AG09309 (cell line): ENCODE measurements at places on chromosomes 11 and 22.
A peak's percentile ranks its signal among the peaks of the same experiment; 100 is the strongest.

GRCh38 chr11:90330632-90331031 lies 107.8 kb upstream of the CHORDC1 start:
- DNase-seq: no peak

GRCh38 chr11:17439316-17439782 lies 37.3 kb downstream of the ABCC8 start:
- DNase-seq: no peak

DNA sequence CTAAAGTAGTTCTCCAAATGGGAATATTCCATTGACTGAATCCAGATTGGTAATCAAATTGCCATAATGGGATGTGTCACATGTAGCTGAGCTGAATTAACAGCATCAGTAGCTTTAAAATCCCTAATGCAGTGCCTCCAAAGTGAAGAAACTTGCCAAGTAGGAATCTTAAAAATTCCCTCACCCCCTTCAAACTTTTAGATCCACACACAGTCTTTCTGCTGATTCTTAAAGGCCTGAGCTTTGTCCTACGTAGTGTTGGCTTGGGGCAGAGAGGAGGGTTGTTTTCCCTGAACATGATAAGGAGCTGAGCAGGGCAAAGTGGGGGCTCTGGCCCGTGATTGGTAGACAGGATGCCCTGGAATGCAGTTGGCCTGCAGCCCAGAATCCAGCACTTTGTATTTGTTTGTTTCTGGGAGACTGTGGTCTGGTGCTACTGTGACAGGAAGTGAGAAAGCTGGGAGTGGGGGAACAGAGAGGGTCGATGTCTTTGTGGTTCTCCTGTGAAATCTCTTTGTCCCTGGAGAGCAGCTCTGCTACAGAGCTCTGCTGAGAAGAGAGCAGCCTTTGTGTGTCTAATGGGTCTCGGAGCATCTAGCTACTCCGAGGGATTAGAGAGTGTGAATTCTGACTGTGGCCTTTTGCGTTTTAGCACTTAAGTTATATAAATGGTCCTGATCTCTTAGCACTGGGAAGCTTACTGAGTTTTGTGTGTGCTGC lies 16.9 kb downstream of the CTNND1 start:
- DNase-seq: peak; percentile 89

GRCh38 chr11:48242501-48242900 lies 2.4 kb upstream of the OR4X2 start:
- no peak for DNase-seq

DNA sequence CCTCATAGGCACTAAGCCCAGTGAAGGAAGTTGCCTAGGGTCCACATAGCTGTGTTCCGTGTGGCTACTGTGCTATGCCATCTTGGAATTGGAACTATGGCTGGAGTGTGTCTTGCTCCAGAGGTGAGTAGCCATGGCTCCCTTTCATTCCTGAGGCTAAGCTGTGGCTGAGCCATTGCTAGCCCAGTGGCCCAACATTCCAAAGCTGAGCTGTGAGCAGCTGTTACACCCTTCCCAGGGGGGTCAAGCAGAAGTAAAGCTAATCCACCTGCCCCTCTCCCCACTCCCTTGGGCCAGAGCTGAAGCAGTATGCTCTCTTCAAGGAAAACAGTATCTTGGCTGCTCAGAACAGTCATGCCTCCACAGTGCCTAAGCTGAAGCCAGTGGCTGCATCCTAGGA lies 51.1 kb downstream of the USP35 start:
- DNase-seq: no peak

DNA sequence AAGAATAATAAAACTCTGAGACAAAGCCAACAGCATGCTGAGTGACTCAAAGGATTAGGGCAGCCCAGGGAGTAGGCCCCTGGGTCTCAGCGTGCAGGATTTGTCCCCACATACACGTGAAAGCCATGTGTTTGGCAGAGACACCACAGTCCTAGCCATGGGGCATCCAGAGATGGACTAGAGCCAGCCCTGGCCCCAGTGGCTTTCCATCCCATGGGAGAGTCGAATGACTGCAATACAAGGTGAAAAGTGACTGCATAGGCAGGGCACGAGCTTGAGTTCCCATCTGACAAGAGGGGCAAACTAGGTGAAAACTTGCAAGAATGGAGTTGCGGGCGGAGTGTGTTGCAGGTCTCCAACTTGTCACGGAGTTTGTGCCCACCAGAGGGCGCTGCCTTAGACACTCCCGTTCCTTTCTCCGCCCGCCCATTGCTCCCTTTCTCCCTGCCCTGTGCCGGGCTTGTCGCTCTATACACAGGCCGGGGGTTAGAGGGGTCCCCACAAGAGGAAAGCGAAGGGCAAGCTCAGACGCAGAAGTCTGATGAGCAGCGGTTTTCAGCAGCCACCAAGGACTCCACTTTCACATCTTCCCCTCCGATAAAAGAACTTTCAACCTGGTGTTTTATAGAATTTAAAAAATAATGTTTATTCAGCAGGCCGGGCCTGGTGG lies 24.2 kb downstream of the TSKU start:
- DNase-seq: no peak

DNA sequence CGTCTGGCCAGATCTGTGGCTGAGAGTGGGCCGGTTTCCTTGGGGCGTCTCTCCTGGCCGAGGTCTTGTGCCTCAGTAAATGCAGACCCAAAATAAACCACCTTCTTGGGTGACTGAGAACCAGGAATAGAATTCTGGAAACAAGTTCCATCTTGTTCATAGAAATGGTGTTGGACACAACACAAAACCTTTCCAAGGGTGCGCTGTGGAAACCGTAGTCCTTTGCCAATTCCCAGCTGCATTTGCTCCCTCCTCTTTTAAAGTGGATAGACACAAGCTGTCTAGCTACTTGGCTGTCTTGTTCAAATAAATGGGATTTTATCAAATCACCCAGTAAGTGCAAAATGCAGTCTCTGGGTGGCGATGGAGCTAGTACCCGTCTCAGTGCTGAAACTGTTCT lies 300.2 kb downstream of the SHANK2 start:
- DNase-seq: no peak

GRCh38 chr11:5591613-5592012 lies 4.8 kb upstream of the TRIM6 start:
- DNase-seq: no peak

DNA sequence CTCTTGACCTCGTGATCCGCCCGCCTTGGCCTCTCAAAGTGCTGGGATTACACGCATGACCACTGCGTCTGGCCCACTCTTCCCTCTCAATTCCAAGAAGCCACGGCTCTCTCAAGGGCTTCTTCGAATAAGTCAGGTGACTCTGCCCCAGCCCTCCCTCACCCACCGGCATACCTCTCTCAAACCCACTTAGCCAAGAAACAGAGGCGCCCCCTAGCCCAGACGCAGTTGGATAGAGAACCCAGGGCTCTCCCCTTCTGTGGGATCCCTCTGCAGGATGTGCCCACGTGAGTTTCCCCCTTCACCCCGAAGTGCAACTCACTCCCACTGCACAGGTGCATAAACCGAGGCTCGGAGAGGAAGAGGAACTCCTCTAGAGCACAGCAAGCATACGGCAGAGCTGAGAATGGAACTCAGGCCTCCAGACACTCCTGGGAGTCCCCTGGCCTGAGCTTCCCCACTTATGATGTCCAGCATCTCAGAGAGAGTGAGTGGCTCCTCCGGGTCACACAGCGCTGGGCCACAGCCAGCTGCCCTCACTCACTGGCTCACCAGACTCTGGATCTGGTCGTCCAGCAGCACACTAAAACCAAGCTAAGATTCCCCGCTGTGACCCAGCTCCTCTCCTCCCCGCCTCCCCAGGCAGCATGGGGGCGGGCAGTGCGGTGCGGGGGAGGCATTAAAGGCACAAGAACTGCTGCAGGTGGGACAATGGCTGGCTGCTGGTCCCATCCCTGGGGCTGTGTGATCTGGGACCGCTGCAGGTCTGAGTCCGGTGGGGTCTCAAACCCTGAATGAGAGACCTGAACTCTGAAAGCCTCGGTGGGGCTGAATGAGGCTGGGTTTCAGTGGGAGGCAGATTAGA lies 16.8 kb upstream of the RGL4 start:
- DNase-seq: no peak

DNA sequence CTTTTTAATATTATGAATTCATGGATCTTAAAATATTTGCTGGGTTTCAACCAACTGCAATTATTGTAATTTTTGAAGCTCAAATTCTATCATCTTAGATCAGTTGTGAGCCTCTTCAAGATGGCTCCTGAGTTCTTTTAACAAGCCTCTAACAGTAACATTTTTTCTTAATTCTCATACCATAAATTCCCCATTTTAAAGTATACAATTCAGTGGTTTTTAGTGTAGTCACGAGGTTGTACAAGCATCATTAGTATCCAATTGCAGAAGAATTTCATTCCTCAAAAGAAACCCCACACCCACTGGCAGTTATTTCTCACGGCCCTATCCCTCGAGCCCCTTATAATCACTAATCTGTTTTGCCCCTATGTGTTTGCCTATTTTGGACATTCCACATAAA lies 270.8 kb downstream of the SBF2 start:
- DNase-seq: no peak

GRCh38 chr22:40070701-40071100 lies 75.9 kb downstream of the FAM83F start:
- peak; percentile 24 for DNase-seq

GRCh38 chr11:22151649-22152197 lies 41.2 kb upstream of the ANO5 start:
- DNase-seq: no peak

GRCh38 chr11:115234794-115235193 lies 269.4 kb downstream of the CADM1 start:
- no peak for DNase-seq

DNA sequence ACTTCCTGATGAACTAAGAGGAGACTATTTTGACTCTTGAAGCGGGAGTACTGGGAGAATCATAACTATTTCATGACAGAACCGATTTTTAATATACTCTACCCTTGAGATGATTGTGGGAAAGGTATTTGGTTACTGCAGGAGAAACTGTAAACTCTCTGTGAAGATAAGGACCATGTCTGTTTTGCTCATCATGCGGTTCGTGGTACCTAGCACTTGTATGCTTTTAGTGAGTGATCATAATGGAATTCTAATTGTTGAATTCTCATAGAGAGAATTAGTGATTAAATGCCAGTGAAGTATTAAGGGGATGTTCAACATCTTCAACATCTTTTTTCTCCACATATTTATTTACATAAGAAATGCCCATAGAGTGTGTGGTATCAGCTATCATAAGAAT lies 11.4 kb downstream of the AASDHPPT start:
- DNase-seq: no peak

- DNase-seq: no peak
These were observed 28.8 kb downstream of the SWAP70 start for GRCh38 chr11:9692691-9693090.

- no peak for DNase-seq
These were observed 34.2 kb upstream of the TSKU start for GRCh38 chr11:76748948-76749347.

DNA sequence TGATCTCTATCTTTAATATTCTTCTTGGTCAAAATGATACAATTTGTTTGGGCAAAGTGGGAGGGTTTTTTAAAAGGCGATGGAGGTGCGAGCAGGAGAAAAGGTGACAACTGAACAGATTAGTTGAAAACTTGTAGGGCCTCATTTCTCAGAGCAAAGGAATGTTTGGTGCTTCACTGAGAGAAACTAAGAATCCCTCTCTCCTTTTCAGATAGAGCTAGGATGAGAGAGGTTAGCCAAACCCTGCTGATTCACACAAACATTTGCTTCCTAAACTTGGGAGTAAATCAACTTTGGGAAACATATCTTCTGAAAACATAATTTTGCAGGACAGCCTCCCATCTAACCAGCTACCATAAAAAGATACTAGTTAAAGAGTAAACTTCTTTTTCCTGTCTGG lies 57.0 kb downstream of the PHF21A start:
- no peak for DNase-seq

DNA sequence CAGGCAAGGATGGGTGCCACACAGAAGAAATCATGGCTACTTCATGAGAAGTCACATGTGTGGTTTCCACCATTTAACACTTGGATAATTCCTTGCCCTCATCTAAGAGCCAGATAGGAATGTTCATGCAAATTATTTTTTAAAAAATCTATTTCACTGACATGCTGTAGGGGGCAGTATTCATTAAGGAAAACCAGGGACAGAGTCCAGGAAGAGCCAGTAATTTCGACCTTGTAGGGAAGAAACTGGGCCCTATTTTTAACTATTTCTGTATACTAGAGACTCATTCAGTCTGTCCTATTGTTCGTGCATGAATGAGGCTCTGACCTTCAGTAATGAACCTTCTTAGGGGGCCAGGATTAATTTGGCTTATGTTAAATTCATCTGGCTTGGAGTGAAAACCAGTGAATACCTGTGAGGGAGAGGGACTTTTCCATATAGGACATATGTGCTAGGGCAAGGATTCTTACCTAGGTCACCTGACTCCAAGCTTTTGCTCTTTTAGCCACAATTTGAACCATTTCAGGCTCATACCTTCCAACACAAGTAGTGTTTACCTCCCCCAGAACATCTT lies 192.7 kb downstream of the NAV2 start:
- DNase-seq: peak; percentile 31

DNA sequence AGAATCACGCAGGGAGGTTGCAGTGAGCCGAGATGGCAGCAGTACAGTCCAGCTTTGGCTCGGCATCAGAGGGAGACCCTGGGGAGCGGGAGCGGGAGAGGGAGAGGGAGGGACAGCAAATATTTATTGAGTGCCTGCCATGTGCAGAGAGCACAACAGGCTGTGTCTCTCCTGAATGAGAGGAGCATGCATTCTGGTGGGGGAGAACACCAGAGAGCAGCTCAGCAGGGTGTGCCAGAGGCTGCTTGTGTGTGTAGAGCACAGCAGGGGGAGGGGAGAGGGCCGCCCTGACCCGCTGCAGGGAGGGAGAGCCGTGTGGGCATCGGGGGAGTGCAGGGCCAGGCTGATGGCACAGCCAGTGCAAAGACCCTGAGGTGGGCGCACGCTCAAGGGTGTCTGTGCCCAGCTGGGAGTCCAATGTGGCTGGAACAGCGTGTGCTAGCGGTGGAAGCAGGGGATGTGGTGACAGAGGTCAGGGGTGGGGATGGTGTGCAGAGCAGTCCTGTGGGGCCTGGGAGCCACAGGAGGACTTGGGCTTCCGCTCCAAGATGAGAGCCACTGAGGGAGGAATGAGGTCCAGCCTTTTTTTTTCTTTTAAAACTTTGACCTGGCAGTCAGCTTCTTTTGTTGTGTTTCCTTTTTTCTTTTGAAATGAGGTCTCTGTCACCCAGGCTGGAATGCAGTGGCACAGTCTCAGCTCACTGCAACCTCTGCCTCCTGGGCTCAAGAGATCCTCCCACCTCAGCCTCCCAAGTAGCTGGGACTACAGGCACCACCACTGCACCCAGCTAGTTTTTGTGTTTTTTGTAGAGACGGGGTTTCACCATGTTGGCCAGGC lies 12.0 kb downstream of the PPIL2 start:
- DNase-seq: no peak

- no peak for DNase-seq
These were observed 3.2 kb upstream of the GAB2 start for GRCh38 chr11:78420796-78421209.

GRCh38 chr11:134409552-134410429 lies 2.3 kb downstream of the B3GAT1 start:
- DNase-seq: no peak
